Kidney epithelial cell (primary cell): ENCODE measurements at places on chromosomes 2 and 18. TPM values are rescaled to one million over a fixed set of nuclear protein-coding genes. Genes with fewer than 3 reads are reported as not detected.

The LIMS4 gene
- 4.5 and 4.9 TPM in 2 replicates for total RNA-seq

- DNase-seq: no peak
Measured at GRCh38 chr2:167454036-167454435, 565.8 kb downstream of the XIRP2 start.

GRCh38 chr18:56200381-56200911 lies 437.9 kb downstream of the TXNL1 start:
- DNase-seq: peak; percentile 23

- DNase-seq: no peak
Measured at GRCh38 chr2:20451341-20451740, 4.5 kb downstream of the RHOB start.

- no peak for DNase-seq
Measured at GRCh38 chr2:47767880-47768609, 14.9 kb upstream of the MSH6 start.

DNA sequence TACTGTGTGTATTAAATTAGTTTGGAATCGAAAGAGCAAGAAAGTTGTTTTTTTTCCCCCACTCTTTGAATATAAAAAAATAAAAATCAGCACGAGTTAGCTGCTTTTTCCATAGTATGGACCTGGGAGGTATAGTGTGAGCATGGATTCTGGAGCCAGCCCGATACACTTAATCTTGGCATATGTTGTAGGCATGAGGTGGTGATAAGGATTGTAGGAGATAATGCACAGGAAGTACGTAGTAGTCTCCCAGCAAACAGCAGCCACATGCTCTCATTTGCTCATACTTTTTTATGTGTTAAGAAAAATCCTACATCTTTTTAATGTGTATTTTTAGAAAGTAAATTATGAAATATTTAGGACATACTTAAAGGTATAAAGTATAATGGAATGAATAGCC lies 2.1 kb upstream of the DNAJC27 start:
- no peak for DNase-seq
